ENCODE measurements at places on chromosomes 11 and 22. TPM values are rescaled to one million over a fixed set of nuclear protein-coding genes. Genes with fewer than 3 reads are reported as not detected.

Gene PANX3
- not detected for total RNA-seq

Gene MMP1
- total RNA-seq, result 0.97 TPM

Gene CDKN1C
- 39.5 TPM for total RNA-seq

Gene CABP4
- total RNA-seq, result 4.0 TPM

Gene CDHR5
- not detected for total RNA-seq

DNA sequence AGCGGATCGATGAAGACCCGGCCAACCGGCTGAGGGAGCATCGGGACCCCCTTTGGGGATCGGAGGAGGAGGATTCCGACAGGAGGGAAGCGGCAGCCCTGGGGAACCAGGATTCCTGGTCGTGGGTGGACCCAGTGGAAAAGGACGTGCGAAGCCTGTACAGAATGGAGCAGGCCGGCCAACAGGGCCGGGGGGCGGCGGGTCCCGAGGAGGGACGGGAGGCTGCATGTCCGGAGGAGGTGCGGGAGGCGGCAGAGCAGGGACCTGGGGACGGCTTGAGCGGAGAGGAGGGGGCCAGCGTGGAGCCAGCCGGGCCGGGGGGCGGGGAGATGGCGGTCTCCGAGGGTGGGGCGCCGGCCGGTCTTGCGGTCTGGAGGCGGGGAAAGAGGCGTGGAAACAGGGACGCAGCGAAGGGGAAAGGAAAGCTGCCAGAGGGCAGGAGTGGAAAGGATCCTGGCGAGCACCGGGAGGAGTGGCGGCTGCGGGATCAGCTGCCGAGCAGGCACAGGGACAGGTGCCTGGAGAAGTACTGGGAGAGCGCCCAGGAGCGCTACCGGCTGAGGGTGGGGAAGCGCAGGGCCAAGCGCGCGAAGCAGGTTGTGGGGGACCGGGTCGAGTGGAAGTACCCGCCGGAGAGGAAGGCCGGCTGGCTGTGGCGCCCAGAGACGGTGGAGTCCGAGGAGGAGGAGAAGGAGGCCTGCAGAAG is at the start of gene ANO5:
TSS of gene ANO5 (plus strand) at position 444 of the 706 bp plus-strand sequence. CDS start 408 bp downstream, outside the sequence.
- H3K36me3 ChIP-seq, result no peaks in the 10 kb centered on the region
- peaks cover 14% of the 10 kb centered on the region for H3K4me1 ChIP-seq
- H3K27me3 ChIP-seq, result no peaks in the 10 kb centered on the region
- peak within 1 kb of the TSS; percentile 77 for H3K4me3 ChIP-seq
- peak; percentile 73 for DNase-seq

DNA sequence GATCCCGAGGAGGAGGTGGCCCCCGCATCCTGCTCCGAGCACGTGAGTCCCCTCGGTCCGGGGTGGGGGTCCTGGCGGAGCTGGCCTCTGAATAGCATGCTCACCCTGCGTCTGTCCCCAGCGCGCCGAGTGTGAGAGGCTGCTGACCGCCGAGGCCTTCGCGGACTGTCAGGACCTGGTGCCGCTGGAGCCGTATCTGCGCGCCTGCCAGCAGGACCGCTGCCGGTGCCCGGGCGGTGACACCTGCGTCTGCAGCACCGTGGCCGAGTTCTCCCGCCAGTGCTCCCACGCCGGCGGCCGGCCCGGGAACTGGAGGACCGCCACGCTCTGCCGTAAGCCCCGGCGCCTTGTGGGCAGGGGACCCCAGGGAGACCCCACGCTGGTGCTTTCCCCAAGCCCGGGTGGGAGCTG is 3.5 kb downstream of the MUC2 start:
- no peak overlapping the region for H3K27ac ChIP-seq
- H3K27me3 ChIP-seq, result no peaks in the 10 kb centered on the region
- DNase-seq, result peak; percentile 39

GRCh38 chr11:77044356-77044755 is 10.2 kb downstream of the B3GNT6 start:
- no peak overlapping the region for H3K4me3 ChIP-seq
- H3K27ac ChIP-seq, result no peak overlapping the region
- no peaks in the 10 kb centered on the region for H3K36me3 ChIP-seq
- peaks cover 24% of the 10 kb centered on the region for H3K4me1 ChIP-seq
- DNase-seq, result no peak
- H3K27me3 ChIP-seq, result peaks cover 51% of the 10 kb centered on the region

- H3K4me3 ChIP-seq, result no peak overlapping the region
- H3K4me1 ChIP-seq, result no peaks in the 10 kb centered on the region
- DNase-seq, result no peak
- peaks cover under 1% of the 10 kb centered on the region for H3K27me3 ChIP-seq
- H3K27ac ChIP-seq, result no peak overlapping the region
Measured at GRCh38 chr11:133782116-133782725, 63.1 kb downstream of the SPATA19 start.

DNA sequence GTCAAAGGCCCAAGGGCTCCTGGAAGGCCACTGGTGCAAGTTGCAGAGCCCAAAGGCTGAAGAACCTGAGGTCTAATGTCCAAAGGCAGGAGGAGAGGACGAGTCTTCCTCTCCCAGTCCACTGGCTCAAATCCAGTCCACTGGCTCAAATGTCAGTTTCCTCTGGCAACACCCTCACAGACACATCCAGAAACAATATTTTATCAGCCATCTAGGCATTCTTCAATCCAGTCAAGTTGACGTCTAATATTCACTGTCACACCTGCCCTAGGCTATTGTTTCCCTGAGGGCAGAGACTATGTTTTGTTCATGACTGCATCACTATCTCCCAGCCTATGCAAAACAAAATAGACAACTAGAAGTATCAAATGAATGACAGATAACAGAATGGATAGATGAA is 148.1 kb downstream of the SPON1 start:
- no peaks in the 10 kb centered on the region for H3K27me3 ChIP-seq
- no peaks in the 10 kb centered on the region for H3K4me1 ChIP-seq

DNA sequence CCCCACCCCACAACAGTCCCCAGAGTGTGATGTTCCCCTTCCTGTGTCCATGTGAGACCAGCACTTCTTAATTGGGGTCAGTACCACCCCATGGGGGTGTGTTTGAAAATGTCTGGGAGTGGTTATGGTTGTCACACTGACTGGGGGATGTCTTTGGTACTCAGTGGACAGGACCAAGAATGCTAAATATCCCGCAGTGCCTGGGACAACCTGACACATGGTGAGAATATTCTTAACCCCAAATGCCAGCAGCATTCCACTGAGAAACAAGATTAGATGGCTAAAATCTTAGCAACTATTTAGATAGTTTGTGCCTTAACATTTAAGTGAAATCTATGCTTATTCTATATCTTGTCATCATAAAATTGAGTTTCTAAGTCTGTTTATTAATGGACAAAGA is 177.5 kb upstream of the ZBED5 start:
- H3K27ac ChIP-seq, result no peak overlapping the region
- H3K27me3 ChIP-seq, result no peaks in the 10 kb centered on the region
- DNase-seq, result no peak
- peaks cover 15% of the 10 kb centered on the region for H3K4me1 ChIP-seq
- no peak overlapping the region for H3K4me3 ChIP-seq
- H3K36me3 ChIP-seq, result no peaks in the 10 kb centered on the region

DNA sequence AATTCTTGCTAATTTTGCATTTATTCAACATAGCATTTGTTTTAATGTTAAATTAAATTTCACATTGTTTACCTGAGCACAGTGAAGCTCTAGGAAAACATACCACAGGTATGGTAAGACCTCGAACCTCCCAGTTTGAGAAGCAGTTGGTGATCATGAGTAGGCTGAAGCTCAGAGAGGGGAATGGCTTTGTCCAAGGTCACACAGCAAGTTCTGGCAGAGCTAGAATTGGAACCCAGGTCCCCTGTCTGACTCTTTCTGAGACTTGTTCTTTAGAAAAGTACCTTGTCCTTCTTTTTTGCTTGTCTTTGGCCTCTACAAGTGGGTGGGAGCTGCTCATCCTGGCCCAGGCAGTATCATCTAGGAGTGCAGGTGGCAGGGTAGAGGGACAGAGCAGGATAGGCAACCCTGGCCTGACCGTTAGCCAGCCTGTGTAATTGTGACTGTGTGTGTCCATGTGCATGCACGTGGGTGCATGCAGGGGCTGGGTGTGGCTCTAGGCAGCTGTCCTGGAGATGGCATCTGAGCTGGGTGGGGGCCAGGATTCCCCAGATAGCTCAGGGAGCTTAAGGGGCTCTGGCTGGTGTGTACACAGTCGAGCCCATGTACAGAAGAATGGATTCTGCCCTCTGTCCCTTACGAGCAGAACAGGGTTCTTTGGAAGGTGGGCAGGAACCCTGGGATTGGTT is 21.6 kb downstream of the PHLDB1 start:
- H3K27ac ChIP-seq, result no peak overlapping the region
- peaks cover 58% of the 10 kb centered on the region for H3K4me1 ChIP-seq
- H3K4me3 ChIP-seq, result no peak overlapping the region
- DNase-seq, result no peak

- no peak overlapping the region for H3K27ac ChIP-seq
- H3K4me1 ChIP-seq, result no peaks in the 10 kb centered on the region
- H3K36me3 ChIP-seq, result no peaks in the 10 kb centered on the region
- DNase-seq, result peak; percentile 65
- H3K4me3 ChIP-seq, result no peak overlapping the region
Measured at GRCh38 chr22:43884600-43885318, 7.1 kb downstream of the PNPLA5 start.

DNA sequence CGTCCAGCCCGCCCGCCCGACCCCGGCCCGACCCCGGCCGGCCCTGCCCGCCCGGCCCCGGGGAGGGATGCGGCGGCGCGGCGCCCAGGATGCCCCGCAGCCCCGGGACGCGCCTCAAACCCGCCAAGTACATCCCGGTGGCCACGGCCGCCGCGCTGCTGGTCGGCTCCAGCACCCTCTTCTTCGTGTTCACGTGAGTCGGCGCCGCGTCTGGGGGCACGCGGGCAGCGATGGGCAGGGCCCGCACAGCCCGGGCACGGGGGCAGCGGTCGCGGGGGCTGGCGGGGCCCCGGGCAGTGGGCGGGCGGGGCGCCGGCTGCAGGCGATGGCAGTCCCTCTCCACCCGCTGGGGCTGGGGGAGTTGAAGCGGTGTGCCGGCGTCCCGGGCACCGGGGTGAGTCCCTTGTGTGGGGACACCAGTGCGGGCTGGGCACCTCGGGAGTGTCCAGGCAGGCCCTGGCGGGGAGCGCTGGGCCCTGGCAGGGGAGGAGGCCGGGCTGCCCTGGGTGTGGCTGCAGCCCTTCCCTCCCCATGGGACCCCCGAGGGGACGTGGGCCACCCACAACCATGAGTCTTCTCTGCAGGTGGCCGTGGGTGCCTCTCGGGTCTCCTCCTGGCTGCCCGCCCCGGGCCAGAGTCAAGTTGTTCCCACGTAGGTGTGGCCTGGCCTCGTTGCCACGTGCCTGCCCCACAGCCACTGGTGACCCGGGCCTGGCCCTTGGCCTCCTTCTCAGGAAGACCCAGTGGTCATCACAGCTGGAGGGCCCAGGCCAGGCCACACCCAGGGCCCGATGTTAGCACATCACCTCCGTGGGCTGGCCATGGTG is 468 bp downstream of the ZDHHC8 start:
- peak overlapping the region; percentile 93 for H3K4me3 ChIP-seq
- H3K4me1 ChIP-seq, result peaks cover 52% of the 10 kb centered on the region
- no peaks in the 10 kb centered on the region for H3K27me3 ChIP-seq
- peaks cover 6% of the 10 kb centered on the region for H3K36me3 ChIP-seq

DNA sequence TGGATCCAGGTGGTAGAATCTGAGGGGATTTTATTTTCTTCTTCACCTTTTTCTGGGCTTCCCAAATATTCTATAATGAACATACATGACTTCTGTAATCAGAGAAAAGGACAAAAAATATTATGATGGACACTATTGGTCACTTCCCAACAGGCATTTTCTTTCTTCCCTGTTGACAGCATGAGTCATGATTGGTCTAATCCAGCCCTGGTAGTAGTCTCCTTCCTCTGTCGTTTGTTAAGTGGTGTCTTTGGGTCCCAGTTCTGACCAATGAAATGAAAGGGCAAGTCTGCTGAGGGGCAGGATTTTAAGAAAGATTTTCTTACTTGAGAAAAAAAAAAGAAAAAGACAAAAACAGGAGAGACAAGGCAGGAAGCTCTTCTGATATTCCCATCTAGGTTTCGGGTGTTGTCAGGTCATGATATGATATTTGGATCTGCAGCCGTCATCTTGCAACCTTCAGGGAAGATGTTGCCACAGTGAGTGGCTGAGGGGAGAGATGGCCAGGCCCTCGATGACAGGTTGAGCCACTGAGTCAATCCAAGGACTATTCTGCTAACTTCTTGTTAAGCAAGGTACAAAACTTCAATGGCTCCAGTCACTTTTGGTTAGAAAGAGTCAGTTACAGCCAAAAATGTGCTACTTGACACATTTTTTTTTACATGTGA is 23.3 kb upstream of the PLEKHB1 start:
- DNase-seq, result no peak
- peaks cover 14% of the 10 kb centered on the region for H3K4me1 ChIP-seq
- H3K36me3 ChIP-seq, result no peaks in the 10 kb centered on the region
- H3K4me3 ChIP-seq, result no peak overlapping the region
- H3K27ac ChIP-seq, result peak overlapping the region; percentile 56

DNA sequence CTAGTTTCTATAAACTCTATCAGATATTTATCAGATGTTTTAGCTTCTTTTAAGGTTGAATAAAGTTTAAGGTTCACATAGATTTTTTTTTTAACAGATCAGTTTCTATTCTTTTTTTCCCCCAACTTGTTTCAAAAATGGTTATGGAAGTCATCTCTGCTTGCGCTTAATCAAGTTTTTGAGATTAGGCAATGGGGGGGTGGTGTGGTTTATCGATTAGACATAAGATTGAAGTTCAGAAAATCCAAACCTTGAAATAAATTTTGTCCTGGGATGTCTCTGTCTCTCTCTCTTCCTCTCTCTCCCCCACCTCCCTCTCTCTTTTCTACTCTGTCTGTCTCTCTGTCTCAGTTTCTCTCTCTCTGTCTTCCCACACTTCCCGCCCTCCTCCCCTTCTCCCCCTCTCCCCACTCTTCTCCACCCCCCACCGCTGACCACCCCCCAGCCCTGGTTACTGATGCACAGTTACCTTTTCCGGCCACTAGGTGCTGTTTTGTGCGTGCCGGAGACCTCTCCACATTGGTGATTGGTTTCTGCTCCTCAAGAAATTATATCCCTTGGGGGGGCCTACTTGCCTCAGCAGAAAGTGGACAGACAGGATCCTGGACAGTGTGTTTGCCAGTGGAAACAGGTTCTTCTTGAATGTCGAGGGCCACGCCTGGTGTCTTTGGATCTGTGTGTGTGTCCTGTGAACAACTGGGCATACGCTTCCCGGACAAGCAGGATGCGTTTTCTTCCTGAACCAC is 29.7 kb upstream of the ANO1 start:
- no peak for DNase-seq
- H3K27ac ChIP-seq, result no peak overlapping the region
- peaks cover 3% of the 10 kb centered on the region for H3K27me3 ChIP-seq

- no peaks in the 10 kb centered on the region for H3K27me3 ChIP-seq
- H3K36me3 ChIP-seq, result peaks cover 41% of the 10 kb centered on the region
- DNase-seq, result no peak
Measured at GRCh38 chr11:4090258-4090657, 4.3 kb upstream of the RRM1 start.

All from lower lobe of right lung (tissue), 2 donors.